NCI-H446 (cell line): ENCODE measurements at places on chromosomes 5 and 9.

DNA sequence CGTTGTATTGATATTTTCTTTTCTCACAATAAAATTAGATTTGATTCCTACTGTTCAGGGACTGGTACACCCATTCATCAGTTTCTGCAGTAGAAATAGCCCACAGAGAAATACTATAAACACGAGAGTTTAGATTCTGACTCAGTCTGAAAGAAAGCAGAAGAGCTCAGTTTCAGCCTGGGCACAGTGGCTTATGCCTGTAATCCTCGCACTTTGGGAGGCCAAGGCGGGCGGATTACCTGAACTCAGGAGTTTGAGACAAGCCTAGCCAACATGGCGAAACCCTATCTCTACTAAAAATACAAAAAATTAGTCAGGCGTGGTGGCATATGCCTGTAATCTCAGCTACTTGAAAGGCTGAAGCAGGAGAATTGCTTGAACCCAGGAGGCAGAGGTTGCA lies 8.6 kb downstream of the ITK start:
- DNase-seq = no peak

- DNase-seq = no peak
These were observed 61.4 kb downstream of the CERT1 start for GRCh38 chr5:75450069-75450468.

DNA sequence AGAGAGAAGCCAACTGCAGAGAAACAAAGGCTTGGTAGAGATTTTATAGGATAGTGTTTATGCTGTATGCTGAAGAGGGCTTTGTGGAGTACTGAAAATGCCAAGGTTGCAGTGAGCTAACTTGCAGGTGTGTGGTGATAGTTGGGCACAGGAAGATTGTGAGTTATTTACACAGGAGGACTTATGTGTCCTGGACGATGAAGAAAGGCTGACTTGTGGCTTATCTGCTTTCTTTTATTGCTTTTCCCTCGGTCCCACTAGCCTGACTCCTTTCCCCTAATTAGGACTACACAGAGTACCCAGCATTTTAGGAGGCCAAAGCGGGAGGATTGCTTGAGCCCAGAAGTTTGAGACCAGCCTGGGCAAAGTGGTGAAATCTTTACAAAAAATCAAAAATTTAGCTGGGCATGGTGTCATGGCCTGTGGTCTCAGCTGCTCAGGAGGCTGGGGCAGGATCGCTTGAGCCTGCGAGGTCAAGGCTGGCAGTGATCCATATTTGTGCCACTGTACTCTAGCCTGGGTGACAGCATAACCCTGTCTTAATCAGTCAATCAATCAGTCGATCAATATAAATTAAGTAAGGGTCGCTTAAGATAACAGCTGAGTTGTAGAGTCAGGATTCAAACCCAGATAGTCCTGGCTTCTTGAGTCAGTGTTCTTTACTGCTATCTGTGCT lies 61.9 kb downstream of the UBE2R2 start:
- no peak for DNase-seq

- no peak for DNase-seq
These were observed 529.3 kb downstream of the DMRTA1 start for GRCh38 chr9:22975951-22976350.

DNA sequence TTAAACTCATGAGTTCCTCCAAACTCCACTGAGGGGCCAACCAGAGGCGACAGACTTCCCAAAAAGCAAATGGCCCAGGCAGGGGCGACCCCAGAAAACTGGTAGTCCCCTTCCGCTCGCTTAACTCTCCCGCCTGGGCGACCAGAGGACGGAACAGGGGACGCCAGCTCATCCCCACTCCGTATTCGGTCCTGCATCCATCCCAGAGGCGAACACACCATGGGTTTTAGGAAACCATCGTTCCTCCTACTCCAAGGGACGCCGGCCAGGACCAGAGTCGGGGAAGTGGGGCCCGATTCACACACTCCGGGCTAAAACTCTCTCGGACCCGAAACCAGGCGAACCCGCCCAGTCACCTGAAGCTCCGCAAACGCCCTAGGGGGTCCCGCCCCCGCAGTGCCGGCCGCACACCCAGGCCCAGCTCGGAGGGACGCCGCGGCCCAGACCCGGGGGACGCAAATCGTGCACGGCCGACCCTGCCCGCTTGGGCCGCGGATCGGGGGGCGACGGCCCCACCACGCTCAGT lies 478 bp downstream of the TEX10 start:
- no peak for DNase-seq

- DNase-seq = no peak
These were observed 115.1 kb downstream of the CDC42SE2 start for GRCh38 chr5:131378721-131379541.

GRCh38 chr5:45089870-45090269 lies 281.1 kb downstream of the MRPS30 start:
- no peak for DNase-seq

DNA sequence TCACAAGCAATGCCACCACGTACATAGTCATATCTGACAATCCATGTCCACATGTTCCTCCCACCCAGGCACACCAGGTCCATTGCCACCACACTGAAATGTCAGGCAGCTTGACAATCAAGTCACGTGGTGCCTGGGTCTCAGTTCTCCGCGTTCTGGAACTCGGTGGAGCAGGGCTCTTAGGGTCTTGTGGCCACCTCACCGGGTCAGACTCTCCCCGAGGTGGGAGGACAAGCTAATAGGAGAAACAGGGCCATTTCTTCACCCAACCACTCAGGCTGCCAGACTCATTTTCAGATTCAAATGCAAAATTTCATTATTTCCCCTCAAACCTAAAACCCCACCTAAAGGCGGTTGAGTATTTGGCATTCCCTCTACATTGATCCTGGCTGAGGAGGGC lies 200.5 kb upstream of the GAS1 start:
- DNase-seq = no peak

- no peak for DNase-seq
These were observed 11.6 kb upstream of the FAM169A start for GRCh38 chr5:74877624-74878304.

DNA sequence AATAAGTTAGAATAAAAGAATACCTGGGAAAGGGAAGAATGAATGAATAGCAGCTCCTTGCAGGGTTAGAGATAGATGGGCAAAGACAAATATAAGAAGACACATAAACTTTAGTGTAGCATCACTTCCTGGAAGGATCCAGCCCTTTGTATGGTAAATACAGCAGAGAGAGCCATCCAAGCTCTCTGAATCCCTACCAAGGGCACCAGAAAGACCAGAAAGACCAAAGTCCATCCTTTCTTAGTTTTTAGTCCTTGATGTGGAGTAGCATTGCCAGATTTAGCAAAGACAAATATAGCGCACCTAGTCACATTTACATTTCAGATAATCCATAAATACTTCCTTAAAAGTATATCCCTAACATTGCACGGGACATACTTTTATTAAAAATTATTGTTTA lies 56.1 kb upstream of the C9orf72 start:
- no peak for DNase-seq

DNA sequence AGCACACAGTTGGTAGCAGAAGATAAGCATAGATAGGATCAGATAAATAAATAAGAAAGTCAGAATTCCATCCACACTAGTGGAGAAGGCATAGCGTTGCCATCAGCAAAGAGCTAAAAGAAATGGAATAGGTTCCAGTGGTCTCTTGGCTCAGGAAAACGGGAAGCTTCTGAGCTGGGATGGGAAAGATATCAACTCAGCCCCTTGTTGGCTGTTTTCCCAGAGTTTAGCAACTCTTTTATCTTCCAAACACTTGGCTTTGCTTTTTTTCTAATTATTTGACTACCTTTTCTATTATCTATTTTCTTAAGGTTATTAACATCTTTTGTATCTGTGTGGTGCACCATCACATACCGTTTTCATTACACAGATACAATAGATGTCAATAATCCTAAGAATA lies 445.7 kb upstream of the TRPC7 start:
- no peak for DNase-seq

- no peak for DNase-seq
These were observed 34.3 kb upstream of the DAB2 start for GRCh38 chr5:39459071-39459470.

- DNase-seq = no peak
These were observed 153.9 kb downstream of the CSNK1G3 start for GRCh38 chr5:123665822-123666371.

DNA sequence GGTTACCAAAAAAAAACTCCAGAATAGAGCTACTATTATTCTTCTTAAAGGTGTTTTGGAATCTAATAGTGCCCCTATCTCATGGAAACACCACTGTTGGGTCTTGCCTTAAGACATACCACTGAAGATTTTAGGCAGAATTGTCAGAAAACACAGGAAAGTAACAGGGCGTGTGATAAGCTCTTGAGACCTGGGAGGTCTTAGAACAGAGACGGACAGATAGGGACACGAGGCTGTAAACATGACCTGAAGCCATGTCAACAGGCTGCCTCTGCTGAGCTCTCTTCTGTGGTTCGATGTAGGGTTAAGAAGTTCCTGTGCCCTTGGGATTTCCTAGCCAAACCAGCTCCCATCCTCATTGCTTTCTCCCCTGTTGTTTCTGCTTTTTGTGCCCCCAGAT lies 69.3 kb downstream of the CTSL start:
- DNase-seq = no peak

GRCh38 chr9:127347831-127348776 lies 48.9 kb upstream of the SLC2A8 start:
- DNase-seq = peak; percentile 24

DNA sequence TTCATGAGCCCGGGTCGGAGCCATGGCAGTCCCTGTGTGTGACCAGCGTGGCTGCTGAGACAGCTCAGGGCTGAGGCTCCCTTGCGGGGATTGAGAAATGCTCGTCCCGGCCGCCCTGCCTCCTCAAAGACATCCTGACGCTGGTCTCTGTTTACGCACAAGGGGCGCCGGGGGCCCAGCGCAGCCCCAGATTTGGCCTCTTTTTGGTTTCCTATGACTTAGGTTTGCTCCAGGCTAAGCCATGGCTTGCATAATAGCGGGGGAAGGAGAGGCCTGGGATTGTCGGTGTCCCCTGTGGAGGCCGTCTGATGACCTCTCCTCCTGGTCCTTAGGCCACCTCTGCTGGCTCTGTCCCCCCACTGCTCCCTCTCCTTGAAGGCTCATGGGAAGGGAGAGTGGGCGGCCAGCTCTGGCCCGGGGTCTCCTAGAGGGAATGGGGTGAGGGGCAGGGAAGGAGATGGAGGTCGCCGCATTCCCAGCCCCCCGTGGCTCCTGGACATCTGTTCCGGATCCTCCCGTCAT lies 3.5 kb downstream of the LAMC3 start:
- no peak for DNase-seq

GRCh38 chr9:124932333-124932732 lies 8.6 kb downstream of the GOLGA1 start:
- no peak for DNase-seq

DNA sequence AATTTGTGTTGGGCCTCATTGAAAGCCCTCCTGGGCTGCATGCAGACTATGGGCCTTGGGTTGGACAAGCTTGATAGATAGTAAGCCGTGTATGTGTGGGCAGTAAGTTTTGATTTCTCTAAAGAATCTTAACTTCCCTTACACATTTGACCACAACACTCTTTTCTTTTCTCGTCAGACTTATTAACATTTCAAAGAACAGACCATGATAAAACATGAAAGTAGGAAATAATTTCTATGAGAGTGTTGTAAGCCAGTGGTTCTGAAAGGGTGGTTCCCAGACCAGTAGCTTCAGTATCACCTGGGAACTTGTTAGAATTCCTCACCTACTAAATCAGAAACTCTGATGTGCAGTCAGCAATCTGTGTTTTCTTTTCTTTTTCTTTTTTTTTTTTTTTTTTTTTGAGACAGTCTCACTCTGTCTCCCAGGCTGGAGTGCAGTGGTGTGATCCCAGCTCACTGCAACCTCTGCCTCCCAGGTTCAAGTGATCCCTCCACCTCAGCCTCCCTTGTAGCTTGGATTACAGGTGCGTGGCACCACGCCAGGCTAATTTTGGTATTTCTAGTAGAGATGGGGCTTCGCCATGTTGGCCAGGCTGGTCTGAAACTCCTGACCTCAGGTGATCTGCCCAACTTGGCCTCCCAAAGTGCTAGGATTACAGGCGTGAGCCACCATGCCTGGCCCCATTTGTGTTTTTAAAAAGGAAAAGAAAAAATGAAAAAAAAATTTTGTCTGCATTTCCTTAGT lies 20.0 kb upstream of the GCNT1 start:
- DNase-seq = no peak

DNA sequence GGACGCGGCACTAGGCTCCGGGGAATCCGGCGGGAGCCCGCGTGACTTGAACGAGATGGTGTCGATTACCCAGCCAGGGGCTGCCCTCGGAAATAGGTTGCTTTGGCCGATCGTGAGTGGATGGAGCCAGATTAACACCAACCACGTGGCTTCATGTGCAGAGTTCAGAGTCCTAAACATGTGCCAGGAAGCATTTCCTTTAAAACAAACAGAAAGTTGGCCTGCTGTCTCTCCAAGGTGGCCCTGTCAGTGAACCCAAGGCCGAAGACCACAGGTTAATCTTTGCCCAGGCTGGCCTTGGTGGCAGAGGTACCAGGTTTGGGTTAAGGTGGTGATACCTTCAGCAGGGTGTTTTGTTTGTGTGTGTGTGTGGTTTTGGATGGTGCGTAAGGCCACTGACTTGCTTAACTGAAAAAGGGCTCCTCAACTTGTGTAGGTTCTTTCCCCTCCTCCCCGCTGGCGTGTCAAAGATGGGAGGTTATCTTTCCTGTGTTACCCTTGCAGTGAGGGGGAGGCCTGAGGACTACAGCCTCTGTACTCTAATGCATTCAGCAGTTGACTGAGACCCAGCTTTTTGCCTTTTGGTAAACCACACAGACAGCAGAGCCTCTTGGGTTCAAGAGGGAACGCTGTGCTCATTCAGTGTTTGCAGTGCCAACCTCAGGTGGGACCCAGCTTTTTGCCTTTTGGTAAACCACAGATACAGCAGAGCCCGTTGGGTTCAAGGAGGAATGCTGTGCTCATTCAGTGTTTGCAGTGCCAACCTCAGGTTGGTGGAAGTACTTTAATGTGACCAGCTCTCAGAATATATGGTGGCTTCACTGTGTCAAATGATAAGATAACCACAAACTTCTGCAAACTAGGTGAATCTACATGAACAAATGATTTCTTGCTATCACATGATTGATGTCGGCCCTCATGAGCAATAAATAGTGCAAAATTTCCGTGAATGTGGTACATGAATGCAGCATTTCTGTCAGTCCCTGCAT lies 1.4 kb downstream of the IQGAP2 start:
- no peak for DNase-seq

GRCh38 chr5:124980163-124980941 lies 233.9 kb upstream of the ZNF608 start:
- DNase-seq = peak; percentile 61

- DNase-seq = no peak
These were observed at the start of gene PTCH1 for GRCh38 chr9:95516734-95517558. Gene PTCH1, minus strand, starts transcription at chr9:95516971.

- no peak for DNase-seq
These were observed 13.7 kb upstream of the KIF4B start for GRCh38 chr5:154999865-155000264.
